ENCODE measurements at places on chromosomes 1 and 21.

GRCh38 chr1:69320757-69321211 lies 246.9 kb upstream of the LRRC7 start:
- no peak for DNase-seq

DNA sequence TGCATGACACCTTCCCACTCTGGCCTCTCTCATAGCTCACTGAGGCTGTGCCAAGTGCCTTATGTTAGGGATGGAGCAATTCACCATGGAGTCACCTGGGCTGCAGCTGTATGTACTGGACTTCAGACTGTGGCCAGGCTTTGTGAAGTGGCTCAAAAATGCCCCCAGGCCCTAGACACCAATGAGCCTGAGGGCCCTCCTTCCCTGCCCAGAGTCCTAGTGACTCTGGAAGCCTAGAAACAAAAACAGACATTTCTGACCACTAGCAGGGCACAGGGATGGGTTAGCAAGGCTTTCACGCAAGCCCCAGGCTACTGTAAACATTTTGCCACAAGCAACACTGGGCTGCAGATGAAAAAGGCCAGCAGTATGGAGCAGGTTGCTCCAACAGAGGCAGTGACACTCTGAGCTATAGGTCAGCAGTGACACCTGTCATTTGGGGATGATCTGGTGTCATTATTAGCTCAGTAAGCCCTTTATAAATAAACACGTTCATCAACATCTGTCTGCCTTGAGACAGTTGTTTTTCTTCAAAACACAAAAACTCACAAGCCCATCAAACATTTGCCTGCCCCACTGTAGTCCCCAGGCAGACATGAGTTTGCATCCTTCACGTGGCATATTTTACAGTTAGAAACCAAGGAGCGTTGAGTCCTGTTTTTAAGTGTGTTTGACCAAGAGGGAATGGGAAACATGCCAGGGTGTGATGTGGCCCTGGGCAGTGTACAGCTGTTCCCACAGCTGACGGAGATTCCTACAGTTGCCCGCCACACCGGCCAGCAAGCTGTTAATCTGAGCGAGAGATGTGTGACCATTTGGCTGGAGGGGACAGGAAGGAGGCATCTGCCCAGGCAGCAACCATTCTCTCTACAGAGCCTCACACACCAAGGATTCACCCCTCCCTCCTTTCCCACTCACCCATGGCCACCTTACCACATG lies 66.8 kb downstream of the KCNN3 start:
- no peak for DNase-seq

DNA sequence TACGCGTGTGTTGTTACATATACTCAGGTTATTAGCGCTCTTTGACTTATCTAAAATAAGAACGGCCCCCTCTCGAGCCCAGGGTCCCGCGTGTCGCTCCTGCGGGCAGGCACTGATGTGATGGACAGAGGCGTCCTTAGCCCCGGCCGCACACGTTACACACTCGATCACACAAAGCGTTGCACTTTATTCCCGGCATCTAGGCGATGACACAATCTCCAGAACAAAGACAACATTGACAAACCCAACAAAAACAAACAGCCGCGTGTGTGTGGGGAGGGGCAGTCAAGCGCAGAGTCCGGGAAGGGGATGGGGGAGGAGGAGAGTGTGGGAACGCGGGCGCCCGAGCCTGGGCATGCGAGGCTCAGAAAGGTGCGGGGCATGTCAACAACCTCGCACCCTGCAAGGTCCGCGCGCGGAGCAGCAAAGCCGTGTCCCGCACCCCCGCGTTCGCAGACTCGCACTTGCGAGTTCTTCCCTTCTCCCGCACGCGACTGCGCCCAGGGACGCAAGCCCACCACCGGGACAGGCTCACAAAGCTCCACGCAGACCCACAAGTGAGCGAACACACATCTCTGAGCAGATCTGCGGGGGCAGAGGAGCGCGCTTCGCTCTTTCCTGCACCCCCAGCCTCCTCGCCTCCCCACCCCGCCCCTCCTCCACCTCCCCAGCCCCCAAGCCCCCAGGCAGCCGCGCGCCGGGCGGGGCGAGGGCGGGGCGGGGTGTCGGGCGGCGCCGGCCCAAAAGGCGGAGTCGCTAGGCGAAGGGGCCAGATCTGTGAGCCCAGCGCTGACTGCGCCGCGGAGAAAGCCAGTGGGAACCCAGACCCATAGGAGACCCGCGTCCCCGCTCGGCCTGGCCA lies at the start of gene EFNA1:
Gene EFNA1 (plus strand): TSS at position 772 of the 862 bp plus-strand sequence. CDS start 102 bp downstream, outside the sequence.
- no peak for DNase-seq

DNA sequence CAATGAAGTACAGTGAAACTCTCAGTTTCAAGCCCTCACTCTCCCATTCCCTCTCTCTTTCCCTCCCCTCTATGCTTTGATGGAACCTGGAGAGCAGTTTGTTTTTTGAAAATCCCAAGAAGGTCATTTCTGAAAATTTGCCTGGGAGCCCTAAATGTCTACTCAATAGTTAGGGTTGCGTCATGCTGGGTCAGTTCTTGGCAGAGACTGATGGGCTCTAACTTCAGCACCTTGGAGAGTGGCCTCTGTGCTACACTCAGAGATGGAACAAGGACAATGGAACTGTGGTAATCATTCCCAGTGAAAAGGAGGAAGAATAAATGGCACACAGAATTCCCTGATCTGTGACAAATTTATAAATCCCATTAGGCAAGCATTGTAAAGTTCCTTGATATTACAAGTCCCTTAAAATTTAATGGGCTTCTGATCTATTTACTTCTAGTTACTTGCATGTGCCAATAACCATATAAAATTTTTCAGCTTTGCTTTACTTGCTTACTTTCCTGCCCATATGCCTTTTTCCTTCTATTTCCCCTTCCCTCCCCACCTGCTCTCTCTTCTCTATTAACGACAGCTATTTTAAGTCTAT lies 182.9 kb upstream of the KCND3 start:
- no peak for DNase-seq

DNA sequence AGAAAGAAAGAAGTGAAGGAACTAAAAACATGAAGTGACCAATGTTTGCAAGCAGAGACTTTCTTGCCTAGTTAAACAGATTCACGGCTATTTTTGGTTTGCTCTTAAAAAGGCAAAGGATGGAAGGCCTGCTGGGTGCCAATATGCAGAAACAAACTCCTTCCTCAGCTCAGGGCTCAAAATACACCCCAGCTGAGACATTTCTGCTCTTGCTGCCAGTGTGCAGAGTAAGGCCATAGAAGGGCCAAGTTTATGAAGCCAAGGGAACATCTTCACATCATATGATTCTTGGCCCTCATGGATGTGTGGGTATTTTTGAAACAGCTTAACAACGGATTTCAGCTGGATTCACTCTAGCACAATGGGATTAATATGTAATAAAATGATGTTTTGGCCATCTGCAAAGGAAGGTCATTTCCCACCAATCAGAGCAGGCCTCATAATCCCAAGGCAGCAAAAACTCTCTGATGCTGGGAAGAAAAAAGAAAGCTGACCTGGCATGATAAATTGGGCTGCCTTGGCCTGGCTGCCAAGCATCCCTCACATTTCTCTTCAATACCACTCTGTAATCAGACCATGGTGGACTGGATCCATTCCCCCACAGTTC lies 70.7 kb downstream of the CAPZB start:
- DNase-seq, result no peak

DNA sequence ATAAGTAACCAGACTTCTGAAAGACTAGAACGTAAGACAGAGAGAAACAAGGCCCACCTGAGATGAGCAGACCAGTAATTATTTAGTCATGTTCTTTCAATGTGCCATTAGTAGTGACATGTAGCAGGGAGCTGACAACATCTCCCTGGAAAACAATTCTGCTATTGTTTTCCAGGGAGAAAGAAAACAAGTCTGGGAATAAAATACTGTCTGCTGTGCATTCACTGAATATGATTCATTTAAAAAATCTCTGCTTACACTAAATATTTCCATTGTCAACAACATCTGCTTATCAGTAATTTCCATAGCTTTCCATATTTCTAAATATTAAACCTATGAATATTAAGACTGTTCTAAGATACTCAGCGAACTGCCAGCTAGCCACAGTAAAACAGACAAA lies 80.0 kb downstream of the VCAM1 start:
- no peak for DNase-seq

DNA sequence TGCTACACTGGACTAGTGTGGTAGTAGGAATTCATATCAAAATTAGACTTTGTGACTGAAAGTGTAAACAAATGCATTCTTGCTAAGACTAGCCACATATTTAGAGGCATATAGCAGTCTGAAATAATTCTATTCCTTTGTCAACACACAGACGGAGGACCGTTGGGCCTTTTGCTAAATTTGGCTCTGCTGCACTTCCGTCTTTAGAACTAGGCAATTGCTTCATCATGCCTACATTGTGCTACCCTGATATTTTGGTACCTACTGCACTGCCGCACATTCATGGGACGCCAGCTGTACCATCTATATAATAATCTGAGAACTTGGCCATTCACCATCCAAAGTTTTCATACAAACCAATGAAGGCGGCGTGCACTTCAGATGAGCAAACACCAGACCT lies 346.8 kb downstream of the KIF26B start:
- DNase-seq, result no peak

GRCh38 chr21:41926117-41926806 lies 27.6 kb downstream of the C2CD2 start:
- peak; percentile 40 for DNase-seq

DNA sequence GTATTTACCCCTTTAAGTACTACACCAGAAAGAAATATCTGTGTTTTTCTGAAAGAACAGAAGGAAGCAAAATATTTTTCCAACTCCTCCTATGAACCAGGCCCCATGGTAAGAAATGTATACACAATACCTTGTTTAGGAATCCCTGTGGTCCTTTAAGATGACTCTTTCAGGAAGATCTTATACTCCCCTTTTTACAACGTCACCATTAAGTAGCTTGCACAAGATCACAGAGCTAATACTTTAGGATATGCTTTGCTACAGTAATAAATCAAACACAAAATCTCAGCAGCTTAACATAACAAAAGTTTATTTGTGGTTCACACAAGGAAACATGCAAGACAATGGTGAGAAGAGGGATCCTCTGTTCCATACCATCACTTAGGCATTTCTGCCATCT lies 8.8 kb upstream of the LAMB3 start:
- no peak for DNase-seq

DNA sequence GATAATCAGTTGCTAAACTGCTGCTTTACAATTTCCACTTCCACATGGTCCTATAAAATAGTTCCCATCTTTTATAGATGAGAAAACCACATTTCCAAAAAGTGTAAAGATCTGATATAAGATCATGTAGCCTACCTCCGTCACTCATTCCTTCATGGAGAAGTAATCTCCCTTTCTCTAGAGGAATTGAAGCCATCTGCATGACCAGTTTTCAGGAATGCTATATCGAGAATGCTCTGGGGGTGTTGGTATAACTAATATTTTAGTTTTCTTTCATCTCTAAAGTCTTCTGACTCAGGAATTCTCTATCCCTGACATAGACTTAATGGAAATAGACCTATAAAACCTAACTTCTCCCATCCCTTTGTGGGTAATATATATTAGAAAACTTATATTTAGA lies 173.0 kb upstream of the UBE2U start:
- DNase-seq, result no peak

- no peak for DNase-seq
Measured at GRCh38 chr1:115377411-115377810, 39.4 kb upstream of the NGF start.

DNA sequence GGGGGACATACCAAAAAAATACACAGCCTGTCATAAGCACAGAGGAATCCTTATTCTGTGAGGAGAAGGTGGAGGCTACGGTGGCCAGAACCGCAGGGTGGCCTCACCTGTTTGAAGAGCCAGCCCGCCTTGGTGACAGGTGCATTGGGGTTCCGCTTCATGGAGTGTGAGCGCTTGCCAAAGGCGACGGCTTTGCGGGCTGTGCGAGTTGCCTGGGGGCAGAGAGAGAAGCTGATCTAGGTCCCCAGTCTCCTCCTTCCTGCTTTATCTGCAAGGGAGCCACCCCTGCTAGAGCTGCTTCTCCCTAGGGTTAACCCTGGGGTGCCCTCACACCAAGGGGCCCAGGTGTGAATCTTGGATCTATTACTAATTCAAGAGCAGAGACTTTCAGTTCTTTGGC lies 54.3 kb upstream of the GOLT1A start:
- no peak for DNase-seq

DNA sequence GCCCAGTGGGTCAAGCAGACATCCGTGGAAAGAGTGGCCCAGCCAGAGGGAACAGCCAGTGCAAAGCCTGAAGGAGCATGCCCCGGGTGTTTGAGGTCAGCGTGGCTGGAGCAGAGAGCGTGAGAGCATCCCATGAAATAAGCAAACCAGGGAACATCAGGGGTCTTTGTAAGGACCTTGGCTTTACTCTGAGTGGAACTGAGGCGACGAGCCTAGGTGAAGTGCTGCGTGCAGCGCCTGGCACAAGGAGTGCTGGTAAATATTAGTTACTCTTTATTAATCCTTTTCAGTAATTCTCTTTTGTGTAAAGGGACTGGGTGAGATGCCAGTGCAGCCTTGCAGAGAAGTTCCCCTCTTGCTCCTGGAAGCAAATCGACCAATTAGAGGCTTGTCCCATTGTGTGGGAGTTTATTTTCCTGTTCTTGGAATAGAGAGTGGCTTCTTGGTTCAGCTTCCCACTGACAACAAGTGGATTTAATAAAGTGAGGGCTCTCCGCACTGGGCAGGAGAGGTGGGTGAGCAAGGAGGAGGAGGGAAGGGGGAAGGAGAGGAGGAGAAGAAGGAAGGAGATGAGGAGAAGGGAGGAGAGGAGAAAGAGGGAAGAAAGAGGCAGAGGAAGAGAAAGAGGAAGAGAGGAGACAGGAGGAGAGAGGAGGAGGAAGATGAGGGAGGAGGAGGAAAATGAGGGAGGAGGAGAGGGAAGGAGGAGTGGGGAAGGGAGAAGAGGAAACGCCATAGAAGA lies 37.6 kb upstream of the DISP3 start:
- no peak for DNase-seq

- DNase-seq, result no peak
Measured at GRCh38 chr21:19914028-19914427, 1084.2 kb upstream of the NCAM2 start.

DNA sequence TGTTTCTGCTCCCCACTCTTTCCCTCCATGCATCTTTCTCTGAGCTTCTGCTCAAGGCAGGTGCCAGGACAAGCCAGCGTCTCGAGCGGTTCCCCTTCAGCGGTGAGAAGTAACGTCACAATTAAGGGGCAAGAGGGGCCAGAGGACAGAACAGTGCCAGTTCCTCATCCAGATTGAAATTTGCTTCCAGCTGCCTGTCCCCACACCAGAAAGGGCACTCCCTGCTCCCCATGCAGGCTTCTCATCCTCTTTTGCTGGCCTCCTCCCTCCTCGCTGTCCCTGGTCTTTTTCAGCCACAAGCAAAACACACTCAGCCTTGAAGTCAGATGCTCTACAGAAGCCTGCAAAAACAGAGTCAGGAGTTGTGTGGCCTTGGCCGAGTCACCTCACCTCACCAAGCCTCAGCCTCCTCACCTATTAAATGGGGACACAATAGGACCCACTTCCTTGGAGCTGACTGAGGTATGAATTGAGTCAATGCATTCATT lies 35.0 kb upstream of the ECE1 start:
- DNase-seq, result no peak

GRCh38 chr1:54490361-54491248 lies 57.4 kb upstream of the ACOT11 start:
- no peak for DNase-seq

- no peak for DNase-seq
Measured at GRCh38 chr1:62876535-62876934, 92.6 kb downstream of the ATG4C start.

- DNase-seq, result no peak
Measured at GRCh38 chr1:3799976-3800685, 3.8 kb upstream of the LRRC47 start.

GRCh38 chr1:236122176-236122575 lies 20.2 kb upstream of the GPR137B start:
- no peak for DNase-seq

- no peak for DNase-seq
Measured at GRCh38 chr21:45237401-45237800, 50.3 kb downstream of the POFUT2 start.

All from activated CD4-positive, CD25-positive, alpha-beta regulatory T cell treated with anti-CD3 and anti-CD28 coated beads, Interleukin-2, amount 50 U/mL, for 72 hours (primary cell).